ENCODE measurements at places on chromosomes 7 and 10.
A peak's percentile ranks its signal among the peaks of the same experiment; 100 is the strongest.

DNA sequence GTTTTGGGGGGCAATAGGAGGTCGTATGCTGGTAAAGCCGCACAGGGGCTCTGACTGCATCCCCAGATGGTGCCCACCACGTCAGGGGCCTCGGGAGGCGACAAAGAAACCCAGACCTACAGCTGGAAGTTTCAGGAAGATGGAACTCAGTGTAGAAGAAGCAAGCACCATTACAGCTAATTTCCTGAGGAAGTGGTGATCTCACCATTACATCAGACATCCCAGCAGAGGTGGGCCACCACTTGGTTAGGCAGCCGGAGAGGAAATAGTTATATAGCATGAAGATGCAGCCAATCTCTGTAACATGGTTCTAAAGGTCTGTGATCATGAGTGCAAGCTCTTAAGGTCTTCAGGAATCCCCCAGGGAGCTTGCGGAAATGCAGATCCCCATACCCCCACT, 127.3 kb upstream of the PCBD1 start:
- DNase-seq = no peak

DNA sequence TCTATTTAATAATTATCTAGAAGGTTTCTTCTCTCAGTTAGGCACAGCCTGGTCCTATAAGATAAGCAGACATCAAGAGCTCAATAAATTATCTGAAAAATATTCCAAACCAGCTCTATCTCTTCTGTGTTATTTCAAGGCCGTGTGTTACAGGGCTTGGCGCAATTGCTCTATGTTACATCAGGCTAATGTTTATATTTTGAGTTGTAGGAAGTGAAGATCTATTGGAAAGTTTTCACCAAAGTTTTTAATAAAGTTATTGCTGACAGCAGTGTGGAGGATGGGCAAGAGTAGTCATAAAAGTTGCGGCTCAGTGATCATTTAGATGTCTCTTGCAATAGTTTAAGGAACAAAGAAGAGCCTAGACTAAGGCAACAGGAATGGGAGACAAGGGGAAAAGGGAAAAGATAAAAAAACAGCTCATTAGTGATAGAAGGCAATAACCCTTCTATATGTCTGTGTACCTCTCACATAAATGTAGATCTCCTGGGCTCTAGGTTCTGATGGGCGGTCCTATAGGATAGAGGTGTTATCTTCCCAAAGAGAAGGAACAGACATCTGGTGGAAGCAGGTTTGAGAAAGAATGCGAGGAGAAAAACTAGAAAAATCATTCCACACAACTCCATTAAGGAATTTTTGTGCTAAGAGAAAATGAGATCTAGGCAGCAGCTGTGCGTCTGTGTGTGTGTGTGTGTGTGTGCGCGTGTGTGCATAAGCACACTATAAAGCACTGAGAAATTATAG, 5.9 kb upstream of the ANKRD7 start:
- no peak for DNase-seq

- no peak for DNase-seq
Measured at GRCh38 chr7:77918676-77919075, 120.1 kb downstream of the PHTF2 start.

GRCh38 chr7:26603631-26604030, 260.8 kb downstream of the SKAP2 start:
- no peak for DNase-seq

DNA sequence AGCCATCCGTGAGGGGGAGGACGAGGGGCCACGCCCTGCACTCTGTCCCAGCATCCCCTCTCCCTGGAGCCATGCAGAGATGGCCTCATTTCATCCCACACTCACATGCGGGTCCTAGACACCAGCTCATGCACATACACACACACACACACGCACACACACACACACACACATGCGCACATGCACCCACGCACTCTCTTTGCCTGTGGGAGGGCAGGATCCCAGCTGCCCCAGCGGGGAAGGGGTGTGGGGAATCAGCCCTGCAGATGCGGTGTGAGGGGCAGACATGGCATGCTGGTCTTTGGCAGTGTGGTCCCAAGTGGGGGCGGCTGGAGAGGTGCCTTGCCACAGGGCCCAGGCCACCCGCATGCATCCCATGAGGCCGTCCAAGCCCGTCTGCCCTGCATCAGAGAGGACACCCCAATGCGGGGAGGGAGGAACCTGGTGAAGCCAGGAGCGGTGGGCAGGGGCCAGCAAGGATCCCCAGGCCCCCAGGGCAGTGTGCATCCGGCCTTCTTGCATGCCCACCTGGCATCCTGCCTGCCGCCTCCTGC, 68.1 kb downstream of the LHPP start:
- DNase-seq = no peak

- no peak for DNase-seq
Measured at GRCh38 chr10:21347785-21348170, 177.7 kb downstream of the SKIDA1 start.

GRCh38 chr10:18290651-18291313, 150.6 kb downstream of the CACNB2 start:
- DNase-seq = no peak

DNA sequence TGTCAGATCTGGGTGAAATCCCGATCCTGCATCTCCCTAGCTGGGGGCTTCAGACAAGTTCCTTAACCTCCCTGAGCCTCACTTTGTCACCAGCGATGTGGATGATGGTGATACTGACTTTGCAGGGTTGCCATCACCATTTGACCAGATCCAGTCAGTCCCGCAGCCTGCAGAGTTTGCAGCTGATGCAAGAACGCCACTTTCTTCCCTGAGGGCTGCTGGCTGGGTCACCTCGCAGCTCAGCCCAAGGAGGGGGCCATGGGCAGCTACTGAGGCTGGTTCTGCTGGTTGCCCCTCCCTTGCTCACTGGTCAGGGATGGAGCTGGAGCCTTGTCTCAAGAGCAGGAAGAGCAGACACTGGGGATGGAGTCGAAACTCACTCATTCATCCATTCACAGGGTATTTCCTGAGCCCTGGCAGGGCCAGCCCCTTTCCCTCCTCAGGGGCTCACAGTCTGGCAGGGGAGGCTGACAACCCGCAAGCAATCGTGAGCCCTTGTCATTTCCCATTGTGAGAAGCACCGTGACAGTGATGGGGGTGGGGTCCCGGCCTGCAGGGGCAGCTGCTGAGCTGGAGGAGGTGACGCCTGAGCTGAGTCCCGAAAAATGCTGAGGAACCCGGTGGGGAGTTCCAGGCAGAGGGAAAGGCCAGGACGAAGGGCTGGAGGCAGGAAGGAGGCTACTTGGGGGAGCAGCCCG, 111.1 kb upstream of the TCF7L2 start:
- DNase-seq = no peak

- DNase-seq = peak; percentile 3
Measured at GRCh38 chr7:25669961-25670841, 441.9 kb upstream of the NPVF start.
